Naive B cell (primary cell): ENCODE measurements at places on chromosomes 6 and 20.

DNA sequence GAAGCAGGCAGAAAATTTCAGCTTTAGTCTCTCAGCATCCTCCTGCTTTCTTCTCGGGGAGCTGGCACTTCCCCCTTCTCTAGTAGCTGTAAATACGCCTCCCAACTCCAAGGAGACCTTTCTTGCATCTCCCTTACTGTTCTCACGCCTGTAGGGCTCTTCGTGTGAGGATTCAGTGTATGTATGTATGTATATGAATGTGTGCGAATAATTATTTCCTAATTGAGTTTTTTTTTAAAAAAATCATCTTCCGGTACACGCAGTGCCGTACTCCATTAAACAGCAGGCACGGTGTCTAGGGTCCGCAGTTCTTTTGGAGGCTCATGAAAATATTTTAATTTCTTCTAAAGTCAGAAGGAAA lies 85.4 kb downstream of the HFE start:
- H3K27me3 ChIP-seq, result no peaks in the 10 kb centered on the region
- H3K27ac ChIP-seq, result peak overlapping the region; percentile 89
- no peaks in the 10 kb centered on the region for H3K36me3 ChIP-seq
- DNase-seq, result peak; percentile 61
- peak overlapping the region; percentile 79 for H3K4me3 ChIP-seq
- H3K4me1 ChIP-seq, result peaks cover 30% of the 10 kb centered on the region

GRCh38 chr6:6678185-6678671 lies 89.7 kb downstream of the LY86 start:
- no peak for DNase-seq
- no peak overlapping the region for H3K27ac ChIP-seq
- peaks cover 7% of the 10 kb centered on the region for H3K4me1 ChIP-seq
- H3K4me3 ChIP-seq, result no peak overlapping the region
- H3K36me3 ChIP-seq, result no peaks in the 10 kb centered on the region

DNA sequence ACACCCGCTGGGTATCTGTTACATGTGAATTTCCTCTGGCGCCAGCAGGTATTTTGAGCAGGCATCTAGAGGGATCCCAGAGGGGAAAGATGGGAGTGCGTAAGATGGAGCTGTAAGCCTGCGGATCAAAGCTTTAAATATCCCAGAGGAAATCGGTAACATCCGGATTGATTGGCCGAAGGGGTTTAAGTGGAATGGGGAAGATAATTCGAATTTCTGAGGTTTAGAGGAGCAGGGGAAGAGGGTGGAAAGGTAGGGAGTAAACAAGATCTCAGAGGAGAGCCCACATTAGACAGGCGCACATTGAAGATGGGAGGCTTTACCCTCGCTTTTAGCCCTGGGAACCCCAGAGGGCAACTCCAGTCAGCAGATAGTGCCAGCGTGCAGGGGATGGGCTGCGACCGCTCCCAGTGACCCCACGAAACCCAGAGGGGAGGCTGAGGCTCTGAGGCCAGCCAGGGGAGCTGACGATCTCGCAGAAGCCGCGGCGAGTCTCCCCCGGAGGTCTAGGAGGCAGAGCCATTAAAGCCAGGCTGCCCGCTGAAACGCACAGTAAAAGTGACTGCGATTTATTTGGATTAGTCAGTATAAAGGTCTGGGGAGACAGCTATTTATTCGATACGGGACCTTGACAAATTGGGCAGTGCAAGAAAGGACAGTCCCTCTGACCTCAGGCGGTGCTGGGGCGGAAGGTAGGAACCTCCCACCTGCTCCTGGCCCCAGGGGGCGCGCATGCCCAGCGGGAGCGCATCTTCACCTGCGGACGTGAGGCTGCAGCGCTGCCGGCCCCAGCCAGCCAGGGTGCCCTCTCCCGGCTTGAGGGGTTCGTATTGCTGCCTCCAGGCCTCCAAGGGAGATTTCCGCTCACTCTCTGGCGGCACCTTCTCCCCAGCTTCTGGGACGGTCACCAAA lies 34.3 kb upstream of the TCF21 start:
- no peak overlapping the region for H3K4me3 ChIP-seq
- H3K36me3 ChIP-seq, result no peaks in the 10 kb centered on the region
- H3K27ac ChIP-seq, result no peak overlapping the region
- DNase-seq, result no peak

DNA sequence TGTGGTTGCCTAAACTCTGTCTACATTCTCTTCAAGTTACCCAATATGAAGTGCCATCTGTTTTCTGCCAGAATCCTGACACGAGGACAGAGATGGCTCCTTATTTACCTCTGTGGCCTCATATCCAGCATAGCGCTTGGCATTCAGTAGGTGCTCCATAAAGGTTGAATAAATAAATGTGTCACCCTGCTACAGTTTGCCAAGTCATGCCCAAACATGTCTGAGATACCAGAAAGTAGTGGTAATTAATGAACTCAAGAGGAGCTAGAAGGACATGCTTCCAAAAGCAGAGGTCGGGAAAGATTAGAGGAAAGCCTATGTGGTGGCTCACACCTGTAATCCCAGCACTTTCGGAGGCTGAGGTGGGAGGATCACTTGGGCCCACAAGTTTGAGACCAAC lies 30.9 kb upstream of the E2F3 start:
- peaks cover 19% of the 10 kb centered on the region for H3K4me1 ChIP-seq
- H3K27me3 ChIP-seq, result peaks cover 13% of the 10 kb centered on the region
- H3K27ac ChIP-seq, result no peak overlapping the region
- no peak overlapping the region for H3K4me3 ChIP-seq
- no peaks in the 10 kb centered on the region for H3K36me3 ChIP-seq
- DNase-seq, result no peak

DNA sequence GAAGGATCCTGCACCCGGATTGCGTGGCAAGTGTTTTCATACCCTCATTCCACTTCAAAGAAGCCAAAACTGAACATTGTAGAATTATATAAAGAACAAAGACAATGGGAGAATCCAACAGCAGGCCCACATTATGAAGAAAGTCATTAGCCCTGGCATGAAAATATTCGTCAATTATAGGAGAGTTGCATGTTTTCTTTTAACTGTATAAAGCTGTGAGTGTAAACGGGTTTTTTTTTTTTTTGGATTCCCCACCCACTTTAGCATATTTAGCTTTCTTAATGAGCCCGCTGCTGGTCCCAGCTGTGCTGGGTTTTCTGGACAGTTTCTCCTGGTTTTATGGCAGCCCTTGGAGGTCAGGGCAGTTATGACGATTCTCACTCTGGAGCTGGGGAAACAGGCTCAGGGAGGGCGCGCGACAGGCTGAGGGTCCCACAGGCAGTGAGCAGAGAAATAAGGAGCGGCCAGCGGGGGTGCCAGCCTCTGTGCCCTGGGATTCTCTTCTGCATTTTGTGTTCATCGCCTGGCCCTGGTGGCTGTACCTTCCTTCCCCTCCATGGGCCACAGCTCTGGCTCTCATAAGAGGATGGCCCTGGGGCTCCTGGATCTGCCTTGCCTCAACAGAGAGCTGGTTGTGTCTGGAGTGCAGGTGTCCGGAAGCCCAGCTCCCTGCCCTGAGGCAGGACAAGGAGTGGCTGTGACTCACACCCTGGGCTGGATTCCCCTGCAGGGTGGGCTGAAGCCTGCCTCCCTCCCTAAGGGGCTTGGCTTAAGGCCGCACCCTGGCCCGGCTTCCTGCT lies 24.1 kb upstream of the SULF2 start:
- H3K27ac ChIP-seq, result no peak overlapping the region
- H3K27me3 ChIP-seq, result peaks cover 61% of the 10 kb centered on the region
- no peak for DNase-seq
- H3K4me3 ChIP-seq, result no peak overlapping the region
- no peaks in the 10 kb centered on the region for H3K4me1 ChIP-seq

- H3K27ac ChIP-seq, result no peak overlapping the region
- no peaks in the 10 kb centered on the region for H3K4me1 ChIP-seq
- H3K4me3 ChIP-seq, result no peak overlapping the region
- H3K27me3 ChIP-seq, result no peaks in the 10 kb centered on the region
These were observed 541.6 kb downstream of the TFAP2B start for GRCh38 chr6:51360287-51360686.

GRCh38 chr6:11675601-11676000 lies 103.0 kb downstream of the ADTRP start:
- H3K4me1 ChIP-seq, result no peaks in the 10 kb centered on the region
- DNase-seq, result no peak
- H3K27me3 ChIP-seq, result peaks cover 5% of the 10 kb centered on the region
- no peak overlapping the region for H3K27ac ChIP-seq

- peaks cover 61% of the 10 kb centered on the region for H3K4me1 ChIP-seq
- H3K27ac ChIP-seq, result peak overlapping the region; percentile 7
- no peak overlapping the region for H3K4me3 ChIP-seq
- no peaks in the 10 kb centered on the region for H3K27me3 ChIP-seq
These were observed 214.9 kb downstream of the ZFAND3 start for GRCh38 chr6:38034274-38034914.

DNA sequence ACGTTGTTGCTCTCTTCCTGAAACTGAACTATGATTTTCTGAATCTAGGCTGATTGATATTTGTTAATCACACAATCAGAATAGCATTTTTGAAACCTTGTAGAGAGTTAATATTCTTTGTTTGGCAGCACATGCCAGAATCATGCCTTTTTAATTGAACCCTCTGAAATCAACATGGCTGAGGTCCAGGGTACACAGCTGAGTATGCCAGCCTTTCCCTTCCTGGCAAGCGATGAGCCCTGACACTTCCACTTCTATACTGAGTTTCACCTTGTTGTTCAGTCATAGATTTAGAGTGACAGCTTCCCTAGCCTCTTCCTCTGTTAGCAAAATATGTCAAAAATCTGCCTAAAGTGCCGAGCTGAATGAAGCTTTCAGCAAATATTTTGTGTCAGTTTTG lies 6.8 kb downstream of the HDDC2 start:
- H3K4me1 ChIP-seq, result peaks cover 27% of the 10 kb centered on the region
- no peaks in the 10 kb centered on the region for H3K27me3 ChIP-seq
- H3K36me3 ChIP-seq, result peaks cover 28% of the 10 kb centered on the region
- no peak for DNase-seq
- peak overlapping the region; percentile 66 for H3K27ac ChIP-seq

DNA sequence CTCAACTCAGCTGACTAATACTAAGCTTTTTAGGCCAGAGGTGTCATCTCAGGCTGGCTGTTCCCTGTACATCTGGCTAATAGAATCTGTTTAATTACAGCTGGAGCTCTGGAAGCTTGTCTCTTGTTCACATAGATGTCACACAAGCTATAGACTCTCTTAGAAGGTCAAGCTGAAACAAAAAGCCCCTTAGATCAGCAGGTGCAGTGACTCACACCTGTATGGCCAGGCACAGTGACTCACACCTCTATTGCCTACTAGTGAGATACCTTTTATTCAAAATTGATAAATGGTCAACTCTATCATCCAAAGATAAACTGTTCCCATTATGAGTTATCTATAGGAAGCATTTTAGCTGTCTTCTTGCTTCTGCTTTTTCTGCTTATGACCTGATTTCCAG lies 29.9 kb upstream of the MTHFD1L start:
- H3K36me3 ChIP-seq, result peaks cover 35% of the 10 kb centered on the region
- no peak overlapping the region for H3K4me3 ChIP-seq
- H3K4me1 ChIP-seq, result peaks cover 12% of the 10 kb centered on the region
- DNase-seq, result no peak

GRCh38 chr6:144178323-144178722 lies 28.0 kb downstream of the STX11 start:
- no peak overlapping the region for H3K4me3 ChIP-seq
- no peak for DNase-seq
- H3K4me1 ChIP-seq, result peaks cover 20% of the 10 kb centered on the region
- H3K36me3 ChIP-seq, result no peaks in the 10 kb centered on the region
- H3K27ac ChIP-seq, result no peak overlapping the region

GRCh38 chr20:36130390-36130789 lies 24.1 kb upstream of the EPB41L1 start:
- no peak for DNase-seq
- H3K27ac ChIP-seq, result peak overlapping the region; percentile 79
- no peaks in the 10 kb centered on the region for H3K36me3 ChIP-seq
- peaks cover 11% of the 10 kb centered on the region for H3K4me1 ChIP-seq
- peaks cover 6% of the 10 kb centered on the region for H3K27me3 ChIP-seq
- no peak overlapping the region for H3K4me3 ChIP-seq

DNA sequence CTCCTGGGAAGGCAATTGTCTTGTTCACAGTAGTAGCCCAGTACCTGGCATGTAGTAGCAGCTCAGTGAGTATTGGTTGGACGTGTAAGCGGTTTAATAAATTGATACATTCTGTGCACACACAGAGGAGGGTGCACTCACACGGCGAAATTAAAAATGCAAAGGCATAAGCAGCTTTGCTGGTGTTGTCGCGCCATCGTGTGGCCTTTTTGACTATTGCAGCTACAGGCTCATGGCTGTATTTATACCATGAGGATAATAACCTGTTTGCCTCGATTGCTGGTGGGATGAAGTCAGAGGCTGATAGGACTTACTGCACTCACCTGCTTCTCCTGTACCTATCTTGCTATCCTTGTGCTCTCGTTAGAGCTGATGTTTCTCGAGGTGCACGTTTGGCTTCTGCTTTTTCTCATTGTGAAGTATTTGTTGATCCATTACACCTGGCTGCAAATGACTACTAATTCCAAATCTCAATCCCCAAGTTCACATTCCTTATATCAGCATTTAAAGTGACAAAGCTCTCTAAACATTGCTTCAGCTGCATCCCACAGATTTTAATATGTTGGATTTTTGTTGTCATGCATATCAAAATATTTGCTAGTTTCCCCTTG lies 61.5 kb downstream of the TBXT start:
- H3K27ac ChIP-seq, result no peak overlapping the region
- peaks cover 51% of the 10 kb centered on the region for H3K27me3 ChIP-seq
- peak; percentile 9 for DNase-seq
- peaks cover 14% of the 10 kb centered on the region for H3K36me3 ChIP-seq

DNA sequence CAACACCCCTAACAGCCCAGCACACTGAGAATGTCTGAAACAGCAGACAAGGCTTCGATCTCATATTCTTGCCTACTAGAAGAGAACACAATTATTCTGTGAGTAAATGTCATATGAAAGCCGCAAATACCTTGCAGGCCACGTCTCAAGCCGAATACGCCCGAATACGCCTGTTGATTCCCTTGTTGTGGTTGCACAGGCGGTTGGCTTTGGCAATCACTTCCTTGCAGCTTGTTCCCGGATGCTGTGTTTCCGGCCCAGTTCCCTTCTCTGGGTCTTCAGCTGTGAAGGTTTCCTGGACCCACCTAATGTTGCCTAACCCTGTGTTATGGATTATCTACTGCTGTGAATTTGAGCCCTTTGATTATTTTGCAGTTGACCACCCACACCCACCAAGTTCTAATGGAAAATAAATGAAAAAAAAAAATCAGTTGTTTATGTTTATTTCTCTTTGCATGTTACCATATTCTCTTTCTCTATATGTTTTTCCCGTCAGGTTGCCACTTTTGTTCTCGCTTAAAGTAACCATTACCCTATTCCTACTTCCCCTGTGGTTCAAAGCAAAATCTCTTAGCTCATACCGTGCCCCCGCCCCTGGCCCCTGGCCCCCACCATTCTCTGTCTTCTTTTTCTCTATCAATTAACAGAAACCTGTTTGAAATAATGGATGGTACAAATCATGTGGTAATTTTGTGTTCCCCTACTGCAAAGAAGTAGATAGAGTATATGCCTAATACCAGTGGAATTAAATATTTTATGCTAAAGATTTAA lies 172.4 kb downstream of the ADGB start:
- DNase-seq, result peak; percentile 7
- peaks cover 29% of the 10 kb centered on the region for H3K27me3 ChIP-seq
- no peak overlapping the region for H3K27ac ChIP-seq
- no peaks in the 10 kb centered on the region for H3K36me3 ChIP-seq

GRCh38 chr6:81575442-81575841 lies 177.0 kb downstream of the TENT5A start:
- H3K4me1 ChIP-seq, result no peaks in the 10 kb centered on the region
- no peak overlapping the region for H3K27ac ChIP-seq
- no peak for DNase-seq
- no peaks in the 10 kb centered on the region for H3K27me3 ChIP-seq
- H3K36me3 ChIP-seq, result no peaks in the 10 kb centered on the region

GRCh38 chr20:7656687-7657467 lies 283.4 kb downstream of the HAO1 start:
- no peaks in the 10 kb centered on the region for H3K27me3 ChIP-seq
- H3K27ac ChIP-seq, result no peak overlapping the region
- no peak overlapping the region for H3K4me3 ChIP-seq
- no peak for DNase-seq
- H3K4me1 ChIP-seq, result no peaks in the 10 kb centered on the region
